NCI-H226 (cell line): ENCODE measurements at places on chromosomes 1 and 21.

GRCh38 chr1:59878370-59878769 is 48.2 kb downstream of the CYP2J2 start:
- DNase-seq, result no peak

DNA sequence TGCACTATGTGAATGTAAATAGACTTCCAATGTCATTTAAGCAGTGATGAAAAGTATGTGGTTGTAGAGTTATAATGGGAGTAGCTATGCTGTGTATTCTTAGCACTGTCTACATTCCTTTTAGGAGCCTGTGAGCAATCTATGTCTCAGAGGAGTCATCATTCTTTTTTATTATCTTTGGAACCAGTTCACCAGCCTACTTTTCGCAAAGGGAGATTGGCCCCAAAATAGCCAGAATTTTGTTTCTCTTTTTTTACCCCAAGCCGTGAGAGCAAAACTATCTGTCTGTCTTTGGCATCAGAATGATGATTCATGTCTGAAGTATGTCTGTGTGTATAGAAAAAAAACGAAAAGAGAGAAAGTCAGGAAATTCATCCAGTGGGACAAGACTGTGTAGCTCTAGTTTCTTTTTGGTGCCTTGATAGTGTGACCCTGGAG is 44.2 kb downstream of the OSBPL9 start:
- DNase-seq, result peak; percentile 92

DNA sequence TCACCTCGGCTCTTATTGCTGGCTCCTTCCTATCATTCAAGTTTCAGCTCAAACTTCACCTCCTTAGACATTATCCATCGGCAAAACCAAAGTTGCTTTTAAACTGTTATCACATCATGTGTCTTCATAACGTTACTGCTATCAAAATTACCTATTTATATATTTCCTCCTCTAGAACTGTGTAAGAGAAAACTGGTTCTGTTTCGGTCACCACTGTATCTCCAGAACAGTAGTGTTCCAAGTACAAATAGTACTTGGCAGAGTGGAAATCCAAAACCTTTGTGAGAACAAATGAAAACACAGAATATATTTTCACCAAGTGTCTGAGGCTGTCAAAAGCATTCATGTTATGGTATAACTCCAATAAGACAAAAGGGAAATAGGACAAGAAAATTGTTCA is 9.1 kb downstream of the ZRANB2 start:
- DNase-seq, result no peak

DNA sequence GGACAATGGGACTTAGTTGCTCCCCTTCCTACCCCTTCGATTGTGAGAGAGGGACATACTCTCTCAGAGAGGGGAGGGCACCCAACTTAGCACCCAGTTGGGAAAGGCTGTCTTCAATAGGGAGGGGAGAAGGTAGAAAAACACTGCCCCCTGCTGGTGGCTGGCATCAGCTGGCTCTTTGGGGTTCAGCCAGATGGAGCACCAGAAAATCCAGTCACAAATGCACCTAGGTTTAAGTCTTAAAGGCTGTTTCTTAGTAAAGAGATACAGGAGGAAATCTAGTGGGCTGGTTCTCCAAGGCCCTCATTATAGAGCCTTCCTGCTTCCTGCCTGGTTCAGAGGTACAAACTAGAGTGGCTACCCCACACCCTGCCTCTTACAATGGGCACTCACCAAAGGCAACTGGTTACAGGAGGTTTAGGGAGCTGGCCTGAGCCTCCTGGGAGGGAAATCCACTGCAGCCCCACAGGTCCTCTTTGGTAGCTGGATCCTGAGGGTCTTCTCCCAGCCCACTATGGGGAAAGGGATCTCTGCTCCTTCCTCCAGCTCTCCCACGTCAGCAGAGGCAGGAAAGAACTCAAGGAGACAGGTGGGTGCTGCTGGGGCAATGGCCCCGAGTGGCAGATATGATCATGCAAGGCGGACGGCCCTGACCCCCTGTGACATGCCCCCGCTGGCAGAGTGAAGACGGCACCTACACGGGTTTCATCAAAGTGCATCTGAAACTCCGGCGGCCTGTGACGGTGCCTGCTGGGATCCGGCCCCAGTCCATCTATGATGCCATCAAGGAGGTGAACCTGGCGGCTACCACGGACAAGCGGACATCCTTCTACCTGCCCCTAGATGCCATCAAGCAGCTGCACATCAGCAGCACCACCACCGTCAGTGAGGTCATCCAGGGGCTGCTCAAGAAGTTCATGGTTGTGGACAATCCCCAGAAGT is 28.3 kb downstream of the EIF2D start:
- DNase-seq, result peak; percentile 33

DNA sequence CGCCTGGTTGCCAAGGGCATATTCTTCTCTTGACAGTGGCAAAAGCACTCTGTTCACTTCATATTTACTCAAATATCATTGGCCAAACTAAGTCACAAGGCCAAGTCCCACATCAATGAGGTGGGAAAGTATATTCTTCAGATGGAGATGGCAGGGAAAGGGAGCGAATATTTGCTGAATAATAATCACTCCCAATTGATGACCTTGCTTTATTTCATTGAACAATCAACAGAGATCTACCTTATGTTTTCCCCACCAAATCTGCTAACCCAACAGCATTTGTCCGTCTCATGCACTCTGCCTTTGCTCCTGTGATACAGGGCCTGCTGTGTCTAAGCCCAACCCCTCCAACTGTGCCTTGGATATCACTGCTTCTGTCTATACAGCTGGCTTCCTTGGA is 45.2 kb upstream of the PCP4 start:
- no peak for DNase-seq

GRCh38 chr1:60000625-60001024 is 72.9 kb downstream of the C1orf87 start:
- DNase-seq, result no peak

GRCh38 chr1:211697356-211697755 is 21.9 kb upstream of the NEK2 start:
- DNase-seq, result no peak

DNA sequence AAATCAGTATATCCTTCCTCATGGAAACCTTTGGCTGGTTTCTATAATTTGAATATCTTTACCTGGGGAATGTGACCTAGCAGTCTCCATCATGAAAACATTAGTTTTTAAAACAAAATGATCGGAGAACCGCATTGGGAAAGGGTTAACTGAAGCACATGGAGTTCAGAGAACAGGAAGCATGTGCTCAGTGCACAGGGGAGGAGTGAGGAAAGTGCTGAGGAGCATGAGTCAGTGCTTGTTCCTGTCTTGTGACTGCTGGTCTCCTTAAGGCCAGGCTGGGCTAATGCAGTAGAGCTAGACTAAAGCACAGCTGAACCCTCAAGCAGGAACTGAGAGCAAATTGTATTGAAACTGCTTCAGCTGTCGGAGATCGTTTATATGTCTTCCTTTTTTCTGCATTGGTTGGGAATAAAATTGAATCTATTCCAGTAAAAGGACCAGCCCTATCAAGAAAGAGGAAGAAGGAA is 5.8 kb downstream of the IFI16 start:
- peak; percentile 84 for DNase-seq

GRCh38 chr1:232912845-232913580 is 37.4 kb upstream of the NTPCR start:
- no peak for DNase-seq

DNA sequence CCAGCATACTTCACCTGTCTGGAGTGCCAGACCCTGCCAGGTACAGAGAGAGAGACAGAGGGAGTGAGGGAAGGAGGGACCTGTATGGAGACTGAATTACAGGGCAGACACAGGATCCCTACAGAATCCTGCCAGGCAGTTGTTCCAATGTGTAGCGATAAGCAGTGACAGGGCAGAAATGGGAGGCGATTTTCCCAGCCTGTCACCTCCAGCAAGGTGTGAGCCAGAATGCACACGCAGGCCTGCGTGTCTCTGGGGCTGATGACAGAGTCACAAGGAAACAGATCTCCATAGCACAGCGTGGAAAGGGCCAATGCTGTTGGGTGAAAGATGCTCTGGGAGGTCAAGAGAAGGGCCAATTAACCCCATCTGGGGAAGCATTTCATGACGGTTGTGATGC is 111.3 kb downstream of the HIVEP3 start:
- DNase-seq, result no peak

GRCh38 chr1:27111626-27112573 is 43.0 kb downstream of the SLC9A1 start:
- peak; percentile 100 for DNase-seq

GRCh38 chr21:14943616-14944015 is 121.2 kb downstream of the NRIP1 start:
- DNase-seq, result no peak

- no peak for DNase-seq
Measured at GRCh38 chr21:39009587-39010225, 173.5 kb downstream of the PSMG1 start.
